Muscle of arm (tissue), 14 donors: ENCODE measurements at places on chromosomes 3 and 15.
A peak's percentile ranks its signal among the peaks of the same experiment; 100 is the strongest.

- peak; percentile 60 for DNase-seq
These were observed 54.6 kb downstream of the PLD1 start for GRCh38 chr3:171755656-171756055.

DNA sequence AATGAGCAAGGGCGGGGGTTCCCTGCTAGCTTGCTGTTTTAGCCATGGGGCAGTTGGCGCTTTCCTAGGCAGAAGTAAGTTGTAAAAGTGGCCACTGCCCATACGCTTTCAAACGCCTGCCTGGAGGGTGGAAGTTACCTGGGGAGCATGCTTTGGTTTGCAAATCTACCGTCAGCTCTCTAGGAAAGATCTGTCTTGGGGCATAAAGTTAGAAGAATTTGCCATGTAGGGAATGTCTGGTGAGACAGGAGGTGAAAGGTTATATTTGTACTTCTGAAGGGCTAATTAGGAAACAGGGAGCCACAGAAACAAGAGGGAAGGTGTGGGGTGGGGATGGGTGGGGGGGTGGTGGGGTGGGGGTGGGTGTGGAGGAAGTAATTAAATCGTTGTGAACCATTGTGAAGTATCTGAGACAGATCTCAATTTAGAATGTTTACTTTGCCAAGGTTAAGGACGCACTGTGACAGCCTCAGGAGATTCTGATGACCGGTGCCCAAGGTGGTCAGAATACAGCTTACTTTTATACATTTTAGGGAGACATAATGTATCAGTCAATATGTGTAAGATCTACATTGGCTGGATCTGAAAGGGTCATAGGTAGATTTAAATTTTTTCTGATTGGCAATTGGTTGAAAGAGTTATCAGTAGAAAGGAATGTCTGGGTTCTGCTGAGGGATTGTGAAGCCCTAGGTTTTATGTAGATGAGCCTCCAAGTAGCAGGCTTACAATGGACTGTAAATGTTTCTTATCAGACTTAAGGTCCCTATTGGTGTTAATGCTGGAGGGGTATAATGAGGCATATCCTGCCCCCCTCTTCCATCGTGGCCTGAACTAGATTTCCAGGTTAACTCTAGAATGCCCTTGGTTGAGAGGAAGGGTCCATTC is 62.0 kb upstream of the GCNT3 start:
- DNase-seq: no peak

- DNase-seq: no peak
These were observed 16.4 kb upstream of the ANXA2 start for GRCh38 chr15:60414016-60414682.

- DNase-seq: no peak
These were observed 18.0 kb downstream of the NCEH1 start for GRCh38 chr3:172692751-172693338.

- DNase-seq: no peak
These were observed 2.7 kb downstream of the CD200R1 start for GRCh38 chr3:112972158-112972557.

- no peak for DNase-seq
These were observed 24.5 kb upstream of the SSR3 start for GRCh38 chr3:156579427-156579851.

- DNase-seq: no peak
These were observed 15.1 kb downstream of the SH2D7 start for GRCh38 chr15:78107471-78107870.

GRCh38 chr3:64892671-64893309 is 205.0 kb upstream of the ADAMTS9 start:
- DNase-seq: no peak

DNA sequence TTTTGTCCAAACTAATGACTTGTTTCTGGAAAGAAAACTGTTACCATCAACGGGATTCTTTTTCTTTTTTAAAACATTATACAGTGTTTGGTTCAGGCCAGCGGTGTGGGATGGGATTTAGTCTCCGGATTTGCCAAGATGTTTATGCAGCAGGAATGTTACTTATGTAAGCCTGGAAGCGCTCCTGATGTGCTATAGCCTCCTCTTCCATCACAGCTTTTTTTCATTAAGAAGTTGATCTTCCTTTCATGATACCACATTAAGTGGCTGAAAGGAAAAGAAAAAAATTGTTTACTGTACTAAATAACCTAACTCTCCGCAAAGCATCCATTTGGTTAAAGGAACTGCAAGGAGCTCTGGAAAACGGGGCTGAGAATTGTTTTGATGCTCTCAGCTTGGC is 120.5 kb upstream of the ALDH1A3 start:
- DNase-seq: peak; percentile 91

DNA sequence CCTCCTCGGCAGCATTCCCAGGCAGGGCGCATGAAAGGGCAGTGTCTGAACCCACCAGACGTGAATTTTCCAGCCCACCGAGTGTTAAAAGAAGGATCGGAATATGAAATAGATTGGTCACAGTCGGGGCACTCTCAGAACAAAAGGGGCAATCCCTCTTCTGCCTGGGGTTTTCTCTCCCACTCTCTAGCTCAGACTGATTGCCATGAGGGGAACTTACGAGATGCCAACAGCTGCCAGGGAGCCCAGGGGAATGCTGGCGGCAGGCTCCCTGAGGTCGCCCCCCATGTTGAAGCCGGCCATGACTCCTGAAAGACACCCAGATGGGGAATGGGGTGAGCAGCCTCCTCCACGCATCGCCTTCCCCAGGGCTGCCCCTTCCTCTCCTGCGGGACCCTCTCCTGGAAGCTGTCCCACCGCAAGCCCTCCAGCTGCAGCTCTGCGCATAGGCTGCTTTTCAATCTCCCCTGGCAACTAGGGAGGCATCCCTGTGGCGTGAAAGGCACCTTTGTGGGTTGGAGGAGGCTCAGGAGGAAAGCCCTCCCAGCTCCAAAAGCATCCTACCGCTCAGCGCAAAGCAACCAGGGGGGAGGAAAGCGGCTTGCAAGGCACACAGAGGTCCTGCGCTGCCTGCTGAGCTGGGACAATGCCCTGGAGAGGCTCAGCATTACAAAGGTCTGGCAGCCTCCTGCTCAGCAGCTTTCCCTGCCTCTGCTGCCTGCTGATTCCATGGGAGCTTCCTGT is 64.8 kb upstream of the HEG1 start:
- no peak for DNase-seq

DNA sequence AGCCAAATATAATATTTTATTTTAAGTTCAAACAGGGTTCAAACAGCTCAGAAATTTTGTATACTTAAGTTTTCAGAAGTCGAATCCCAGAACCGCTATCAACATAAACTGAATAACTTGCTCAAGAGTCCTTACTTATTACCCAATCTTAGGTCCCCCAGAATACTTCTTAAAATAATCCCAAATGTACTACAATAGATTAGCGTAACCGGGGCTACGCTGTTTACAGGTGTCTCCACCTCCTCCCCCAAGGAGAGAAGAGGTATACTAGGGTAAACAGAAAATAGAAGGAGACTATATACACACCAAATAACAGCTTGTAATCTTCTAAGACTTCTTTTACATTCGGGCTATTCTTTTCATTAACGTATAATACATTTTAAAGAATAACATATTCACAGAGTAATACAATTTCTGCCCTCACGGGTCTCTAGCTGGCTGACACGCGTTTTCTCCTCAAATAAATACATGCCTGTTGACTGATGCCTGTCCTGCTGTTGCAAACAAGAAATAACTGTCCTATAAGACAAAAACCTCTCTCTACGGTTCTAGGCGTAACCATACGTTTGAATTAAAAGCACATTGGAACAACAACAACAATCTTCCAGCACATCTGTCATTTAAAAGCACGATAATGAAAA is 1.3 kb downstream of the DENND4A start:
- DNase-seq: peak; percentile 46

DNA sequence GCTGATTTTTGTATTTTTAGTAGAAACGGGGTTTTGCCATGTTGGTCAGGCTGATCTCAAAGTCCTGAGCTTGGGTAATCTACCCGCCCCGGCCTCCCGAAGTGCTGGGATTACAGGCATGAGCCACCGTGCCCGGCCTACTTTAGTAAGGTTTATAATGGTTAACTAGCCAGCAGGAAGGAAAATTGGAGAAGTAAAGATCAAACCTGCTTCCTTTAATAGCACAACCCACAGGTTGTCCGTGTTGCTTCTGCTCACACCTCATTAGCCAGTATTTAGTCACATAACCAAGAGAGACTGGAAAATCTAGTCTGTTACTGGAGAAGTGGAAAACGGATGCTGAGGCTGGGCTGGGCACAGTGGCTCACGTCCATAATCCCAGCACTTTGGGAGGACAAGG is 51.9 kb upstream of the TBL1XR1 start:
- DNase-seq: no peak

- DNase-seq: no peak
These were observed 19.2 kb downstream of the LYSMD2 start for GRCh38 chr15:51718219-51718618.

- DNase-seq: no peak
These were observed 20.5 kb downstream of the MGLL start for GRCh38 chr3:127801731-127802313.

- DNase-seq: no peak
These were observed 7.0 kb upstream of the FSTL1 start for GRCh38 chr3:120457827-120458226.

- DNase-seq: no peak
These were observed 105.2 kb downstream of the EPHA3 start for GRCh38 chr3:89212619-89213018.

DNA sequence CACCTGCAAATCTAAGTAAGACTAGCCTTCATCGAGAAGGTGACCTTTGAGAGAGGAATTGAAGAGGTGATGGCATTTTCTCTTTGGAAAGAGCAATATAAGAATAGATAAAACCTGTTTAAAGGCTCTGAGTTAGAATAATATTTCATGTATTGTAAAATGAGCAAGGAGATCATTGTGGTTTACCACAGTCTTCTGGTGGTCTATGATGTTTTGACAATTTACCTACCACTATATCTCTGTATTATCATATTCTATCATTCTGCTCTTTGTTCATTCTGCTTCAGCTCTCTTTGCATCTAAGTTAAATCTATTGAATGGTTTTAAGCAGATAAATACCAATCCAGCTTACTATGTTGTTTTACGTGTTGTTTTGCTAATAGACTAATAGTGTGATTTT is 982.3 kb downstream of the SI start:
- DNase-seq: no peak

DNA sequence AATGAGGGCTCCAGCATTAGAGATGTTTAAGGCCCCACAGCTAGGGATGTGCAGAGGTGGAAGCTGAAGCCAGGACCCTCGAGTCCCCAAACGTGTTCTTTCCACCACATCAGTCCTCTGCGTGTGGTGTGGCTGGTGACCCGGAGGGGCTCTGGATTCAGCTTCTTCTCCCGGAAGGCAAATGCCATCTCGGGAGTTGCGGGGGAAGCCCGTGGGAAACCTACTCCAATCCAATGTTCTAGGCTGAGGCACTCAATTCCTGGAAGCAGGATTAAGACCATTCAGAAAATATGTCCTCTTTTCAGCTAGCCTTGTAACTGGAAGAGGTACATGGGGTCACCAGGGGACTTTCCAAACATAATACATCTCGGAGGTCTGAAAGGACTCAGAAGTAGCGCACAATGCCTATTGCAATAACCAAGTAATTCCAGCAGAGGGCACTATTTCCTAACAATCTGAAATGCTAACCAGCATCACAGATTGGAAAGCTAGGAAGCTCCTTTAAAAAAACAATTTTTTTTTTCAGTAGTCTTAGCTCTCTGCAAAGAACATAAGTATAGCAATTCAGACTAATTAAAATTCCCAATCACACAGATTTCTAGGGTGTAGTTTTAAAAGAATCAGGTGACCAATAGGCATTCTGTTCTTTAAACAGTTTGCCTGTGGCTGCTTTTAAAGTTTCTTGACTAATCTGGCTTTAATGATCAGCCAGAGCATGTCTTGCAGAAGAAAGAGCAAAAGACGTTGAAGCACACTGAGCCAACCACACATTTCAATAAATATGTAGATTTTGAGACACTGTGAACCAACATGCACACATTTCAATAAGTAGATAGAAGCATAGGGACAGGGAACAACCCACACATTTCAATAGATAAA is 36.1 kb downstream of the BNC1 start:
- peak; percentile 76 for DNase-seq

DNA sequence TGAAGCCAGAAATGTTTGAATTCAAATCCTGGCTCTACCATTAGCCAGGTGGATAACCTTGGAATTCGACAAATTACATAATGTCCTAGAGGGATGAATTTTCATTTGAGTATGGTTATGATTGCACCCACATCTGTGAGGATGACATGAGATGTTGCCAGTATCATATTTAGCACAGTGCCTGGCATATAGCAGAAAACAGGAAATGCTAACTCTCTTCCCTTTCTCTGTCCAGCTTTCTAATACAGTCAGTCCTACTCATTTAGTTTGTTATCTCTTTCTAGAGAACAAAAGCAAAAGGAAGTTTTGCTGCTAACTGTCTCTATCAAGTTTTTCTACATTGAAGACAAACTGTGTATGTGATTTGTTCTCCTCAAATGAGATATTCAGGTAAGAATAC is 231.7 kb downstream of the CPNE4 start:
- no peak for DNase-seq

GRCh38 chr3:48440590-48440958 is 517 bp downstream of the TMA7 start:
- DNase-seq: no peak

- no peak for DNase-seq
These were observed 14.1 kb downstream of the ACKR2 start for GRCh38 chr3:42823351-42823750.

DNA sequence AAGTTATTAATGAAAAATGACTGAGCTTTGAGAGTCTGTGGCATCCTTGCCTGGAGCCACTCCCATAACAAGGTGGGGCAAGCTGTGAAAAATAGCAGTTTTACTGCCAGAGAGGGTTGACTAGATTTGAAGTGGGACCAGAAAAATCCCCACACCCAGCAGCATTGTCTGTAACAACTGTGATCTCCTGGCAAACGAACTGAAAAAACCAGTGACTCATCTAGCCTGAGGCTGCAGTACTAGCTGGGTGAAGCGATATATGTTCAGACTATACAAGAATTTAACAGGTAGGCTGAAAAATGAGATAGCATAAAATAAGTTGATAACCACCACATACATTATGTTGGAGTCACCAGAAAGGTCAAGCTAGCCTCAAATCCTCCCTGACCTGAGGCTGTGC is 64.0 kb downstream of the DPH6 start:
- no peak for DNase-seq

- no peak for DNase-seq
These were observed 695.9 kb downstream of the NSUN3 start for GRCh38 chr3:94758751-94759150.

- DNase-seq: no peak
These were observed 314.1 kb upstream of the TGFBR2 start for GRCh38 chr3:30292192-30292893.

DNA sequence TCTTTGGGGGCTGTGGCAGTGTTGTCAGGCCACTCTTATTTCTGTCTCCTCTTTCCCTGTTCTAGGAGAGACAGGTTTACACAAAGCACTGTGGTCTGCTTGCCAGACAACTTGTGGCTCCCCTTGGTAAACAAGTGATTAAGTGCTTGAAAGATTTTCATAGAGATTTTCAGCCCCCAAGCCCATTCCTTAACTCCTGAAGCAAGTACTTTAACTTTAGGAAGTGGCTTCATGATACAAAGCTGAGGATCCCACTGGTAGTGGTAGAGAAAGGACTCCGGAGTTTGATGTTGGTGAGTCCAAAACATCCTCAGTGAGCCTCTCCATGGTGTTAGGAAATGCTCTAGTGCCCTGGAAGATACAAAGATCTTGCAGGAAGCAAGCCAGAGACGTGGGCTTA is 12.0 kb downstream of the ZBTB38 start:
- no peak for DNase-seq
